ENCODE measurements at places on chromosomes 4 and X.

GRCh38 chrX:10507876-10508275, 112.5 kb downstream of the MID1 start:
- DNase-seq, result no peak

DNA sequence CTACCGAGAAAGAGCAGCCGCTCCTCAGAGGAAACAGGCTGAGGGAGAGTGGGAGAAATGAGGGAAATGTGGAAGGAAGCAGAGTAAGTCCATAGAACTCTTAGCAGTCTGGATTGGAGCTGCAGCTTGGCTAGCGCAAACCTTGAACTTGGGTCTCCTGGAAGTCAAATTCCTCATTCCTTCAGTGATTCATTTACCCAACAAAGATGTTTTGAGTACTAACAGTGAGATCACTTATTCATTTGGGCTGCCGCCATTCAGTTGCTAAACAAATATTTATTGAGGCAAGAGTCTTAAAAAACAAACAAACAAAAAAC, 51.5 kb downstream of the SEL1L3 start:
- DNase-seq, result no peak

DNA sequence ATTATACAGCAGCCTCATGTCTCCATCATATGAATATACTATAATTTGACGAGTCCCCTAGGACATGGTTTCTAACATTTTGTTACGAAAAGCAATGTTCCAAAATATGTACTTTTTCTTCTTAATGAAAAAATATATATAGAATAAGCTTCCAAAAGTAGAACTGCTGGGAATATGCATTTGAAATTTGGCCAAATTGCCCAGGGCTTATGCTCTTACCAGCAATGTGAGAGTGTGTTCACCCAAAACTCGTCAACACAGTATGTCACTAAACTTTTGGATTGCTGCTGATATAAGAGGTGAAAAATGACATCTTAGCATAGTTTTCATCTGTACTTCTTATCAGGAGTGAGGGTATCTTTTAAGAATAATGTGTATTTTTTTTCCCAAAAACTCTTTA, 64.6 kb upstream of the STIM2 start:
- DNase-seq, result no peak

DNA sequence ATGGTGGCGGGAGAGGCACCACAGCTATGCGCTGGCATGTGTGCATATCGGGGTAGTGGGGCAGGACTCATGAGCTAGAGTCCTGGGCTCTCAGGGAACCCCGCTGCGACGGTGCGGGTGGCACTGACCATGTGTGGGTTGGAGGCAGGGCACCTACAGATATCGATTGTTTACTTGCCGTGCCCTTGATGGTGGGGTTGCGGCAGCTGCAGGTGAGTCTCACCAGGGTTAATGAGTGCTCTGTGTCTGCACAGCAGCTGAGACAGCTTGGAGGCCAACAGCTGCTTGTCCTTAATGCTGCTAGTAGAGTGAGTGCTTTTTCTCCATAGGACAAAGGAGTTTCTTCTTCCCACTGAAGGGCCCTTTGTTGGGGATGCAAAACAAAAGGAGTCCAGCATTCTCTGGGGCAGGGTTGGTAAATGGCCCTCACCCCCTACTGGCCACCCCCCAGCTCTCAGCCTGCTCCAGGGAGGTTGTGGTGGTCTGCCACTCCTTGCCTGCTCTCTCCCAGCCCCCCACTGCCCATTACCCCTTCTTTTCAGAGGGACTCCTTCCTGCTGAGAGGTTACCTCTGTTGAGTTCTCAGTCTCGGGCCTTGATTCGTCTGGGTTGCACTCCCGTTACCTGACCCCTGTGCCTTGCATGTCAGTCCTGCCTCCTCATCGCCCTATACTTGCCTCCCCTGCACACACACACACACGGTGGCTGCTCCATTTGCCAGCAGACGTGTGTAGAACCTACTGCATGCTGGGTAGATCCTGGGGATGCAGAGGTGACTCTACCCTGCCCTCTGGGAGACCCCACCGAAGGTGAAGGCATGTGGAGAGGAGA, 52.8 kb downstream of the TBC1D14 start:
- DNase-seq, result no peak

GRCh38 chrX:152926923-152927322, 29.1 kb downstream of the ZNF185 start:
- DNase-seq, result no peak

- DNase-seq, result no peak
These were observed 1443.5 kb upstream of the IGFBP7 start for GRCh38 chr4:58553679-58554078.

DNA sequence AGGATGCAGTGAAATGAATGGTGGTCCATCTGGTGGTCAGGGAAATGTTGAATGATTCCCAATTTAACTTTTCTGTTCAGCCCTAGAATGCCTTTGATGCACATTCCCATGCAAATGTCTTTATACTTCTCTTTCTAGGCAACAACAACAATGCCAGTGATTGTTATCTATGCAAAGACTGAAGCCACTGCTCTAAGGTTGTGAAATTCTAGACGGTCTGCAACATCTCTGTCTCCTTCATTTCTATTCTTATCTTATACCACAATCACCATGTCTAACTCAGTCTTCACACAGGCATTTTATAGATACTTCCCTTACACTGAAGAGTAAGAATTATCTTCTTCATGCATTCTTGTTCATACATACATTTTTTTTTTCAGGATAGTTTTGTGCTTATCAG, 84.5 kb downstream of the HPGD start:
- no peak for DNase-seq

DNA sequence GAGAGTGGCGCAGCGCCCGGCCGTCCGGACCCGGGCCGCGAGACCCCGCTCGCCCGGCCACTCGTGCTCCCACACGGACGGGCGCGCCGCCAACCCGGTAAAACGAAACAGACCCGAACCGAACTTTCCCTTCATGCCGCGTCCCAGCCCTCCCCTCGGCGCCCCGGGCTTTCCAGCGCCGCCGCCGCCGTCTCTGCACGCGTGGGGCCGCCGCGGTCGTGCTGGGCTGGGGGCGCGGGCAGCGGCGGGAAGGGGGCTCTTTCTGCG, 222 bp downstream of the SMAD1 start:
- DNase-seq, result no peak

All from activated CD8-positive, alpha-beta memory T cell treated with anti-CD3 and anti-CD28 coated beads for 1 hour (primary cell).